ENCODE measurements at places on chromosomes 6 and 20. TPM values are rescaled to one million over a fixed set of nuclear protein-coding genes. Genes with fewer than 3 reads are reported as not detected.

The GHRH gene
- not detected for polyA plus RNA-seq

The OPRM1 gene
- not detected for polyA plus RNA-seq

The CCR6 gene
- not detected for polyA plus RNA-seq

The REM1 gene
- not detected for polyA plus RNA-seq

The CDH4 gene
- not detected for polyA plus RNA-seq

The CUL9 gene
- 68.8 TPM for polyA plus RNA-seq

The WASF1 gene
- 0.79 TPM for polyA plus RNA-seq

The CALHM6 gene
- polyA plus RNA-seq: 47.7 TPM

The GPR63 gene
- not detected for polyA plus RNA-seq

The RTN4IP1 gene
- 6.7 TPM for polyA plus RNA-seq

DNA sequence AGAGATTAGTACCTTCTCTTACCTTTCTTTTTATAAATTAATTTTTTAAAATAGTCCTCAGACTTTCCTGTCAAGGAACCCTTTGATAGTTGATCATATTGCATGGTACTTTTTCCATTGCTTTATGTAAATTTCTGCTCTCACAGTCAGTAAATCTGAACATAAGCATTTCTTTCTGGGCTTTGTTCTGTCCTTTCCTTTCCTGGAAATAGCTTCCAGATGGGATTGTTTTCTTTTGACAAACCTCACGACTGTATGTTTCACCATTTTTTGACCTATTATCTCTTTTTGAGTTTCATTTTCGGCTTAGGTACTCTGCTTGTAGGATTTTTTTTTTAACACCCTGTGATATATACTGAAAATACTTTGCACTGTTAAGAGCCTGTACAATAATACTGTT lies 32.6 kb downstream of the UTRN start:
- H3K4me1 ChIP-seq: peaks cover 13% of the 10 kb centered on the region
- no peak overlapping the region for H3K27ac ChIP-seq
- DNase-seq: no peak
- no peaks in the 10 kb centered on the region for H3K36me3 ChIP-seq

- no peak overlapping the region for H3K27ac ChIP-seq
- no peak overlapping the region for H3K4me3 ChIP-seq
- H3K27me3 ChIP-seq: no peaks in the 10 kb centered on the region
- no peaks in the 10 kb centered on the region for H3K4me1 ChIP-seq
- no peak for DNase-seq
Measured at GRCh38 chr6:131387562-131388447, 185.2 kb upstream of the ARG1 start.

GRCh38 chr6:26187981-26188635 lies 100.9 kb downstream of the HFE start:
- DNase-seq: peak; percentile 31
- peak overlapping the region; percentile 81 for H3K4me3 ChIP-seq
- H3K27me3 ChIP-seq: no peaks in the 10 kb centered on the region
- peaks cover 38% of the 10 kb centered on the region for H3K4me1 ChIP-seq
- no peaks in the 10 kb centered on the region for H3K36me3 ChIP-seq
- peak overlapping the region; percentile 71 for H3K27ac ChIP-seq

DNA sequence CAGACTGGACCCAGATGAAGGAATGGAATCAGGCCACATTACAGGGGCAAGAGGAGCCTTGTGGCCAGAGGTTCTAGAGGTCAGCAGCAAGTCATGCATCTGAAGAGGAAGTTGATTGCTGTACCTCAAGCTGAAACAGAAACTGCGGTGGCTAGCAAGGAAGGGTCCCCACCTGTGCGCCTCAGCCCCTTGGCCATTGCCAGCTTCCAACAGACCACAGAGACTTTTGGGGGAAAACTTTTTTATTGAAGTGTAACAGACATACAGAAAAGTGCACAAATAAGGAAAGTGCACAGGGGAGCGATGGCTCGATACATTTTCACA lies 26.8 kb upstream of the SLC9A8 start:
- H3K27me3 ChIP-seq: no peaks in the 10 kb centered on the region
- peak; percentile 72 for DNase-seq
- H3K4me3 ChIP-seq: peak overlapping the region; percentile 68
- H3K27ac ChIP-seq: peak overlapping the region; percentile 60

- H3K4me1 ChIP-seq: no peaks in the 10 kb centered on the region
- H3K36me3 ChIP-seq: no peaks in the 10 kb centered on the region
- no peak for DNase-seq
- no peak overlapping the region for H3K4me3 ChIP-seq
- no peaks in the 10 kb centered on the region for H3K27me3 ChIP-seq
- H3K27ac ChIP-seq: no peak overlapping the region
Measured at GRCh38 chr20:55103188-55103587, 627.8 kb downstream of the DOK5 start.

- H3K36me3 ChIP-seq: no peaks in the 10 kb centered on the region
- no peak for DNase-seq
- H3K4me1 ChIP-seq: no peaks in the 10 kb centered on the region
- H3K4me3 ChIP-seq: no peak overlapping the region
- no peaks in the 10 kb centered on the region for H3K27me3 ChIP-seq
Measured at GRCh38 chr20:60372275-60372674, 414.1 kb downstream of the CDH26 start.

DNA sequence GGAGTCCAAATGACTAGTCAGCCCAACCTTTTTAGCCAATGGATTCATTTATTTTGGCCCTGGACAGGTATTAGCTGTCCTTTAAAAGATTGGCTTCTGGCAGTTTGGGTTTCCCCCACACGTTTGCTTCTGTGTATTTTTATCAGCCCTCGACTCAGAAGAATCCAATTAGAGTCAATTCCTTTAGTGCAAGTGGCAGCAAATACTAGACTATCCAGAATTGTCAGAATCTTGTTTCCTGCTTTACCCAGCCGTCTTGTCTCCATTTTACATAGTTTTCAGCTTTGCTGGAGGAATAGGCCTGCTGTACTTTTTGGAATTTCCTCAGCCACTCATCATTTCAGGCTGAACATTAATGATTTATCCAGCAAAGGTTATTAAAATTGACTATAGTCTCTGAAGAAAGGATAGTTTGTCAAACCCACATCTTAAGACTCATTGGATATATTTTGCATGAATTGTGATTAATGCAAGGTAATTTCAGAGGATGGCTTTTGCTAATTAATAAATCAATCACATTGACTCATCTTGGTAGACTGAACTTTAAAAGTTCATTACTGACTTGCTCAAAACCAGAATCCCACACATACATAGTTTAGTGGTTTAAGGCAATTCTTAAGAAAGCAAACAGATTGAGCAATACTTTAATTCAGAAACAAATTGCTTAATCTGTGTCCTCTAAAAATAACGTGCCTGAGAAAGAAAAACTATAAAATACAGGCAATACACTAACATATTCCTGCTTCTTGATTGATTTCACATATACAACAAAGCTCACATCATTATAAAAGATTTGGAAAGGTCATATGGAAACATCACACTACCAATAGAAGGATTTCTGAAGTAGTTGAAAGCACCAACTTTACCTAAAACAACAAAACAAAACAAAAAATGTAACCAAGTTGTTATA lies 62.9 kb upstream of the ZNF217 start:
- DNase-seq: peak; percentile 82
- no peaks in the 10 kb centered on the region for H3K27me3 ChIP-seq
- H3K36me3 ChIP-seq: no peaks in the 10 kb centered on the region
- H3K4me3 ChIP-seq: peak overlapping the region; percentile 71
- peaks cover 100% of the 10 kb centered on the region for H3K4me1 ChIP-seq

DNA sequence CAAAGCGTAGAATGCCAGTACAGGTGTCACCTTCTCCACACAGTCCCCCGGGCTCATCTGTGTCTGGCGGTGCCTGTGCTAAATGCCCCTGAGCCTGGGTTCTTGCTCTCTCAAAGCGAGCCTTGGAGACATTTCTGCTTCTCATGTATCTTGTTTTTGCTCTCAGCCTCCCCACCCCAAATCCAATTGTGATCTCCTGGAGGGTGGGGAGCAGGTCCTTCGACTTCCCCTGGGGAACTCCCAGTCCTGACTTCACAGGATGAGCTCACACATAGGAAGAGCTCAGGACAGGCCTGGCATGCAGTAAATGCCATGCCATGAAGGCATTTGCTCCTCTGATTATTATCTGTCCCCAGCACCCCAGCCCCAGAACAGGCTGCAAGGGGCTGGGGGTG lies 58.1 kb downstream of the NOL4L start:
- no peak overlapping the region for H3K4me3 ChIP-seq
- peaks cover 31% of the 10 kb centered on the region for H3K4me1 ChIP-seq
- no peak overlapping the region for H3K27ac ChIP-seq
- no peaks in the 10 kb centered on the region for H3K36me3 ChIP-seq

GRCh38 chr6:128339635-128340450 lies 180.6 kb downstream of the PTPRK start:
- H3K4me3 ChIP-seq: no peak overlapping the region
- H3K27me3 ChIP-seq: no peaks in the 10 kb centered on the region
- no peaks in the 10 kb centered on the region for H3K36me3 ChIP-seq
- DNase-seq: no peak

DNA sequence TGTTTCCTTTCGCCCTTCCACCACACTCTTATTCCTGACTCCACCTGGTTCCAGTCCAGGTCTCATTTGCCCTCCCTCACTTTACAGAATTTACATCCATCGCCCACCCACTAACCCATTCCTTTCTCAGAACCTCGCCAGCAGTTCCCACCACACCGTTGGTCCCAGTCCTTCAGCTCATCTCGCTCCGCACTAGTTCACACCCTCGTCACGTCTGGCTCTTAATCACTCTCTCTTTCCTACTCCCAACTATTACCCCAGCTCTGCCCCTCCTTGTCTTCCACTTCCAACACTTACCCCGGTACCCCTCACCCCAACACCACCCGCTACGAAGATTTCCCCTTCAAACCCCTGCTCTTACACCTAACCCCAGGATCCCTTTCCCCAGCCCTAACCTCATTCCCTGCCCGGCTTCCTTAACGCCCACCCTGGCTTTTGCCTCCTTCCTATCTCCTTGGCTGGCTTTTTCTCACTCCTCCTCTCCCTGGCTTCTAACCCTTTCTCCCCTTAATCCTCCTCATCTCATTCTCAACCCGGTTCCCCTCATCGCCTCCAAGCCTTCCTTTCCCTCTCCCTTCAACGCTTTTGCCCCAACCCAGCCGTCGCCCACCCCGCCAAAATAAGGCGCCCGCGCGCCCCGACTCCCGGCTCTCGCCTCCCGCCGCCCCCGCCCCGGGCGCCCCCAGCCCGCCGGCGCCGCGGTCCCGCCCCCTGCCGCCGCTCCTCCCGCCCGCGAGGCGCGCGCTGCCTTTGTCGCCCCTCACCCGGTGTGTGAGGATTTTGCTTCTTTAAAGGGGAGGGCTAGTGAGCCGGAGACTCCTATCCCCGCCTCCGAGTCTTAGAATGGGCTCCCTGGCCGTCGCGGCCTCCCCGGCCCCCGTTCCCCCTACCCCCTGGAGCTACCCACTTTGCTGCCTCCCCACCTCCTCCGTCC lies 542 bp downstream of the USP49 start:
- peaks cover 4% of the 10 kb centered on the region for H3K36me3 ChIP-seq
- H3K27ac ChIP-seq: peak overlapping the region; percentile 95
- H3K27me3 ChIP-seq: peaks cover 5% of the 10 kb centered on the region

DNA sequence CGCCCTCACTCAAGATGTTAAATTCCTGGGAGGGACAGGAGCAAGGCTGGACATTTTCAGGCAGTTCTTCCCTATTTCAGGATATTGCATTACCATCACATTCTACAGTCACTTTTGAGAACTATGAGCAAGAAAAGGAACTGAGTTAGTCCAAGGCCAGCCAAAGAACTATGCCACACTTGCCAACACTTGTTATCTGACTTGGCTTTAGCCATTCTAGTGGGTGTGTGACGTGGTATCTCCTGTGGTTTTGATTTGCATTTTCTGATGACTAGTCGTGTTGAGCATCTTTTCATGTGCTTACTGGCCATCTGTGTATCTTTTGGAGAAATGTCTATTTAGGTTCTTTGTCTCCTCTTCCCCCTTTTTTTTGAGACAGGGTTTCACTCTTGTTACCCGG lies 12.0 kb downstream of the XRN2 start:
- DNase-seq: peak; percentile 84
- peak overlapping the region; percentile 77 for H3K27ac ChIP-seq
- H3K4me3 ChIP-seq: no peak overlapping the region
- H3K27me3 ChIP-seq: no peaks in the 10 kb centered on the region

DNA sequence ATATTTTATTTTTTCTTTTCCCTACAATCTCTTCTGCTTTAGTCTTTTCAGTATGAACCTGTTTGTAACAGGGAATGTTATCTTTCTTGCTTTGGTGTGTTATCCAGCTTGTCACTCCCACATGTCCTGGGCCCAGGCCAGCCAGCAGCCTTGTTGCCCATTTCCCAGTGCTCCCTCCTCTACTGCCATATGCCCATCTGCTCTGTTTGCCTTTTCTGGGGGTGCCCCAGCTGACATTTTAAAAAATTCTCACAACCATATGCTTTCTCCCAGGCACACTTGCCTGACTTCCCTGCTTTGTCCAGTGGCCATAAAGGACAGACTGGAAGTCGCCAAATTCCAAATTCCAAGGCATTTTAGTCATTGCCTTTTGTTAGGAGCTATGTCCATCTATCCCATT lies 23.6 kb upstream of the LMBRD1 start:
- peaks cover 5% of the 10 kb centered on the region for H3K4me1 ChIP-seq
- no peak overlapping the region for H3K27ac ChIP-seq
- H3K27me3 ChIP-seq: no peaks in the 10 kb centered on the region
- no peak for DNase-seq

GRCh38 chr6:169167581-169168301 lies 85.9 kb downstream of the THBS2 start:
- H3K36me3 ChIP-seq: no peaks in the 10 kb centered on the region
- DNase-seq: no peak
- no peak overlapping the region for H3K4me3 ChIP-seq
- no peaks in the 10 kb centered on the region for H3K27me3 ChIP-seq

DNA sequence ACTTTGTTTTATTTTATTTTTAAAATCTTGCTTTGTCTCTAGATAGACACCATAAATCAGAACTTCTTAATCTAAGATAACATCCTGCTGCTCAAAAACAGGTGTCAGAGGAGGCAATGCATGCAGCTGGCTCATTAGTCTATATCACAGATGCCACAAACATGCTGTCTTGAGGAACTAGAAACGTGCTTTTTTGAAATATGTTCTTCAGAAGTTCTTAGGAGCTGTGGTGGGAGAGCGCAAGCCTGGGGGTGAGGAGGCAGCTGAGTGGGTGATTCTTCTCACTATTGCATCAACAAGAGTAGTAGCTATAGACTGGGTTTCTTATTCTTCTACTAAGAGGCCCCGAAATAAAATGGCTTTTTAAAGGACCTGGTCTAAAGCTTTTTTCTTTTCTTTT lies 23.4 kb downstream of the IL22RA2 start:
- DNase-seq: no peak
- H3K4me1 ChIP-seq: peaks cover 40% of the 10 kb centered on the region
- no peak overlapping the region for H3K4me3 ChIP-seq
- H3K36me3 ChIP-seq: no peaks in the 10 kb centered on the region

All from CD14-positive monocyte (primary cell).